Panc1 (cell line): ENCODE measurements at places on chromosomes 3 and 15.

DNA sequence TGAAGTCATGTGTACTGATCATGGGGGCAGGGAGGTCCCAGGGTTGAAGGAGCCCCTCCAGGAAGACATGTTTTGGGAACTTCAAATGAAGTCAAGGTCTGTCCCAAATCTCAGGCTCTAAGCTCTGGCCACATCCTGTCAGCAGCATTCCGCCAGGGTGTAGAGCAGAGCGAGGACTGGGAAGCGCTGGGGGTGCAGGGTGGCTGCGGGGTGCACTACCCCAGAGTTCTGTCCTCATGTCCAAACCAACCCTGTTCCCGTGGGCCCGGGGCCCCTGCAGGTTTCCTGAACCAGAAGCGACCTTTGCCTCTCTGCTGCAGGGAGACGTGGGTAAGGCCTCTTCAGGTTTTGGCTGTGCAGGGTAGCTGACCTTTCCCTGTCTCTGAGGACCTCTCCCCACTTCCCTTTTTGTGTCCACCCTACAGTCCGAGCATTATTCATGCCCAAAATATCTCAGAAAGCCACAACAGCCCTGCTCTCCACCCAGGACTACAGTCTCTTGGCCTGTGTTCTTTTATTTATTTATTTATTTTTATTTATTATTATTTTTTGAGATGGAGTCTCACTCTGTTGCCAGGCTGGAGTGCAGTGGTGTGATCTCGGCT, 26.6 kb upstream of the FLNB start:
- DNase-seq: no peak

- DNase-seq: no peak
Measured at GRCh38 chr3:132573797-132574211, 23.3 kb upstream of the ACKR4 start.

GRCh38 chr15:25469377-25469776, 30.6 kb upstream of the UBE3A start:
- no peak for DNase-seq

DNA sequence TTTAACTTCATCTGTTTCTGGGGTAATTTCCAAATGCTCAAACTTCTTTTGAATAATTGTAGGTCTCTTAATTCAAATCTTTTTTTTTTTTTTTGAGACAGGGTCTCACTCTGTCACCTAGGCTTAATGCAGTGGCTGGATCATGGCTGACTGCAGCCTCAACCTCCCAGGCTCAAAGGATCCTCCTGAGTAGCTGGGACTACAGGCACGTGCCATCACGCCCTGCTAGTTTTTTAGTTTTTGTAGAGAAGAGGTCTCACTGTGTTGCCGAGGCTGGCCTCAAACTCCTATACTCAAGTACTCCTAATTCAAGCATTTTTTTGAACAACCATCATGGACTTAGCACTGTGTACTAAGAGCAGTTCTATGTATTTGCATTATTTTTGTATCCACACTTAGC, 3.8 kb upstream of the SIAH2 start:
- no peak for DNase-seq

GRCh38 chr3:106296062-106296461, 427.2 kb upstream of the CBLB start:
- DNase-seq: no peak
